ENCODE measurements at places on chromosomes 5 and 9.

- peak; percentile 86 for DNase-seq
Observed at GRCh38 chr9:124222918-124223720, 34.6 kb upstream of the NEK6 start.

- no peak for DNase-seq
Observed at GRCh38 chr5:42131081-42131480, 206.0 kb downstream of the FBXO4 start.

DNA sequence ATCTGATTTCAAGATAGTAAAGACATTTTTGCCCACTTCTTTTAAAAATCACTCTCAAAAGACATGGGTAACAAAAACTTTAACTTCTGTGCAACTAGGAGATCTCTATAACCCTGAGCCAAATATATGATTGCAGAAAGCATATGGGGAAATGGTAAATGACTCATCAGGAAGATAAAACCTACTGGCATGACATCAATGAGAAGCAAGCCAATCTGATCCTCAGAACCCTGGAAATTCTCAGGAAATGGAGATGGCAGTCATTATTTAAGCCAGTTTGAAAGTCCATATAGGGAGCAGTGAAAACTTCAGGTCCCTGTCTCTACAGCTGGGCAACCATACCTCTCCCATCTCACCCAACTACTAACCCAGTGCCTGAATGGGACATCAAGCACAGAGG lies 249.7 kb upstream of the NREP start:
- no peak for DNase-seq

DNA sequence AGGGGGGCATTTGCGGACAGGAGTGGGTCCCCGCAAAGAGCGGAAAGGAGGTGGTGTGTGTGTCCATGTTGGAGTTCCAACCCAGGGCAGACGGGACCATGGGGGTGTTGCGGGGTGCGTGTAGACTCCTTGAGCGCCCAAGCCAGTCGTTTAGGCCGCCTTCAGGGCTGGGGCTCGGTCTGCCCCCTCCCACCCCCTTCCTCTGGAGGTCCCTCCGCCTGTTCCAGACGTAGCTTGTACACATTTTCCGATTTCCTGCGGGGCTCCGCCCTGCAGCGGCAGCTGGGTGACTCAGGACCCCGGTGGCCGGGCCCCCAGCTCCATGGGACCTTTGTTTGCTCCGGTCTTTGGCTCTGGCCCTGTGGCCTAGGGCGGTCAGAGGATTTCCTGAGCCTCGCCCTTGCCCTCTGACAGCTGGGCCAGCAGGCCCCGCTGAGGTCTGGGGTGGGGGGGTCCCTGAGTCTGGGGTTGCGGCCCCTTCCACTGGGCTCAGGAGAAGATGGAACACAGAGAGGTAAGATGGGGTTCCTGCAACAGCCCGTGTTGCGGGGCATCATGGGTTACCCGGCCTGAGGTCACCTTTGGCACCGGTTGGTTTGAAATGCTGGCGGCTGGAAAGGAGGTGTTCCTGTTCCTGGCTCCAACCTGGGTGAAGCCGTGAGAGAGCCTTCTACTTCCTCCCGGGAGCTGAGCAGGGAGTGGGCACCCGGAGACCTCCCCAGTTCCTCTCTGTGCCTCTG lies 1.5 kb downstream of the PKN3 start:
- DNase-seq, result no peak

- no peak for DNase-seq
Observed at GRCh38 chr9:84405667-84406066, 65.1 kb upstream of the SLC28A3 start.

- no peak for DNase-seq
Observed at GRCh38 chr9:125106285-125106893, 36.9 kb downstream of the SCAI start.

All from head of caudate nucleus (tissue), 42 donors.